ENCODE measurements at places on chromosomes 3 and 15.

DNA sequence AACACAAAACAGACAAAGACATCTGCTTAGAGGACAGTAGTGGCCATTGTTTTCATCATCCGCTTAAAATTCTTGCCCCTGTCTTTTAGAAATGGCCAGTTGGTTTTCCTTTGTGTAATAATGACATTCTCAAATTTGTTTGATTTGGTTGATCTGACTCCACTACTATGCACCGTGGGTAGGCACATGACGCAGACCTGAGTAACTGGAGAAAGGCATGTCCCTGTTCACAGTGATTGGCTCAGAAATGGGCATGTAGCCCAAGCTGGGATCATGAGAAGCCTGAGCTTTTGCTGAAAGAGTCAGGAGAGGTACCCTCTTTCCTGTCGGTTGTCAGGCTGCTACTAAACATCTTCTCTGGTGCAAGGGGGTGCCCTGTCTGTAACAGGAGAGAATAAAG, 36.6 kb upstream of the MAGI1 start:
- no peak for DNase-seq

- no peak for DNase-seq
Observed at GRCh38 chr3:43217633-43218032, 68.7 kb upstream of the SNRK start.

DNA sequence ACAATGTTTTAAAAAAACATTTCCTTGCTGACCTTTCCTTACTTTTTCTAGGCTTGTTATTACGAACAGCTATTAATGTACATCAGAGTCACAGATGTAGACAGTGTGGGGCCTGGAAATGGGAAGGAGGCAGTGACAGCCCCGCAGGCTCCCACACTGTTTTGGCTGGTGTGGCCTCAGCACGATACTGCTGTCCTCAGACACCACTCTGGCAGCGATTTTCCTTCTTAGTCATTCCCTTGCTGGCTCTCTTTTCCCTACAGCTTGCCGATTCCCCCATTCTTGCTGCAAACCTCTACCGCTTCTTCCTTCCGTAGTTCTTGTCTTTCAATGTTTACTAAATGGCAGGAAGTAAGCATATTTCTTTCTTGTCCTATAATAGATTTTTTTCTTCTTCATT, 113.1 kb downstream of the ABI3BP start:
- no peak for DNase-seq

DNA sequence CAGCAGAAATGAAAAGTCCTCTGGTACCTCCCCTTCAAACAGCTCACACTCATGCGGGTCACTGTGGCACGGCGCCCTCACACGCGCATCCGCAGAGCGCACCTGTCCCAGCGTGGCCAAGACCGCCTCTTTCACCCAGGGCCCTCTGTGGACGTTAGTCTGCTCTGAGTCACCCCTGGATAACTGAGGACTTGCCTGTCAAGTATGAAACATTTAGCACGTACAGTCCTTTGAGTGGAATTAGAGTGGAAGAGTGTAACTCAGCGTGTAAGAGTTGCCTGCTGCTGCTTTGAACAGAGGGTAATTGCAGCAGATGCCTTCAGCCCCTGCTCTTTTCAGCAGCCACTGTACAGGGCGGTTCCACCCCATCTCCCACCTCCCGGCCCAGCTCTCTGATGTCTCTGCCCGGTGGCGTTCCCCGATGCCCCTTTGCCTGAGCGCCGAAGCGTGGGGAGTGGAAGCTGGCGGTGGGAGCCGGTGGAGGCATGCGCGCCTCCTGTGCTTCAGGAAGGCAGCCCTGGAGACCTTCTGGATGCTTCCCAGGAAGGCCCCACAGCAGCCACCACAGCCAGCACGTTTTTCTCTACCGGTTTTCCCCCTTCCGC, 23.0 kb downstream of the CPN2 start:
- no peak for DNase-seq

- DNase-seq = no peak
Observed at GRCh38 chr3:159856590-159857104, 132.0 kb upstream of the IL12A start.

DNA sequence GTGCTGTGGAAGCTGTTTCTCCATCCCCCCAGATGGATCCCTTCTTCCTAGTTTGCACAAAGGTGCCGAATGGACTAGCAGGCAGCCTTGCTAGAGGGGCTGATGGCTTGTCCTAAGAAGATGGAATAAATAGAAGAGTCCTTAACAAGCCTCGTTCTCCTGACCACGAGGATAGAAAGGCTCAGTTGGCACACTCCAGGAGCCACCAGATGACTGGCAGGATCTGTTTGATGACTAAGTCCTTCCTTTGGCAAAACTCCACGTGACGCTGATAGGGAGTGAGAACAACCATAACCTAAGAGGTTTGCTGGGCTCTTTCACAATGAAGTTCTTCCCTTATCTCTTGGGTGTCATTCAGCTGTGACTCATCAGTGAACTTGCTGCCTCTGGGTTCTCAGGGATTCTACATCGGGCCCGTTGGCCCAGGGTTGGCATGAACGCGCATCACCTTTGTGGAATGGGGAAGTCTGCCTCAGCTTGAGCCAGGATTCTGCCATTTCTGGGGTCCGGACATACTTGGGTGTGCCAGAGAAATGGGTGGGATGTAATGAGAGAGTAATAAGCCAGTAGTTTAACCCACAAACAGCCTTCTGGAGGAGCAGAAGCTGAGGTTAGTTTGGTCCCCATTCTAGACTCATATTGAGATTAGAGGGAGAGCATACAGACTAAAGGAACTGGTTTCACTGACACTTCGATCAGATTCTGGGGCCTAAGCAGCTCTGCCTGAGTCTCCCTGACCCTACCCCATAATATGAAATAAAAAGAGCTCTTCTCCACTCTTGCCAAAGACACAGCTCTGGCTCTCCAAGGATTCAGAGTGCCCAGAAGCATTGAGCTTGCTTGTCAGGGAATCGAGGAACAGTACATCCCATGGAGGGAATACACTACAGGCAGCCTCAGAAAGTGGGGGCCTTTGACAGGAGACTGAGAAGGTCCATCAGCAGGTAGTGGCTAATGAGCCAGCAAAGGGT, 2.0 kb upstream of the MELTF start:
- no peak for DNase-seq

GRCh38 chr15:96160269-96160668, 170.2 kb upstream of the NR2F2 start:
- DNase-seq = no peak

DNA sequence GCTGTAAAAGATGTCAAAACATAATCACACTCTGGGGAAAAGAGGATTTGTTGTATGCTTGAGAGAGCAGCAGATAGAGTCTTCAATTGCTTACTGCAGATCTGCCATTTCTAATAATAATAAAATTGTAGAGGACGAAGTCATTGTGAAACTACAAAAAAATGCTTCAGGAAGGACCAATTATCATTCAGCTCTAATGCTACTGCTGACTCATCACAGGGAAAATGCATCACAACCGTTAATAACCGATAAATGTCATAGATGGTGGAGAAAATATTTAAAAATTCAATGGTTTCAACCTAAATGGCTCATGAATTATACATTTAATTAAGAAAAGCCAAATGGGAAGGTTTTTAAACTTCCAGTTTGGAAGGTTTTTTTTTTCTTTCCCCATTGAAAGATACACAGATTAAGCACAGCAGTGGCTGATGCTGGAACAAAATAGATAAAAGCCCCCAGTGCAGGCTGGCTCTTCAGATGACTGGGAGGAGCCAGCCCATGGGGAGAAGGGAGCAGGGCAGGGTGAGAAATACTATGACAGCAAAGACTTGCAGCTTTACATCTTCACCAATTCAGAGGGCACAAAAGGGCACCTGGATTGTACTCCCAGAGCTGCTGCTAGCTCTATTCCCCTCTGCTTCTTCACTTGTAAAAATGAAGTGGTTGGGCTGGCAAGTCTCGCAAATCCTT, 196.1 kb downstream of the CNTN6 start:
- no peak for DNase-seq

DNA sequence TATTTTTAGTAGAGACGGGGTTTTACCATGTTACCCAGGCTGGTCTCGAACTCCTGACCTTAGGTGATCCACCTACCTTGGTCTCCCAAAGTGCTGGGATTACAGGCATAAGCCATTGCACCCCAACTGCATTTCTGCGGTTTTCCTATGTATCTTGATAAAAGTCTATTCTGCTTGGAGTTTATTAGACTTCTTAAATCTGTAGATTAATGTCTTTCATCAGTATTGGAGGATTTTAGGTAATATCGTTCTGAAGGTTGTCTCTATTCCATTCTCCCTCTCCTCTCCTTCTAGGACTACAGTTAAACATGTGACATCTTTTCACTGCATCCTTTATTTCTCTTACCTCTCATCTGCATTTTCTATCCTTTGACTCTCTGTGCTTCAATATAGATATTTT, 46.3 kb upstream of the GCNT3 start:
- no peak for DNase-seq

DNA sequence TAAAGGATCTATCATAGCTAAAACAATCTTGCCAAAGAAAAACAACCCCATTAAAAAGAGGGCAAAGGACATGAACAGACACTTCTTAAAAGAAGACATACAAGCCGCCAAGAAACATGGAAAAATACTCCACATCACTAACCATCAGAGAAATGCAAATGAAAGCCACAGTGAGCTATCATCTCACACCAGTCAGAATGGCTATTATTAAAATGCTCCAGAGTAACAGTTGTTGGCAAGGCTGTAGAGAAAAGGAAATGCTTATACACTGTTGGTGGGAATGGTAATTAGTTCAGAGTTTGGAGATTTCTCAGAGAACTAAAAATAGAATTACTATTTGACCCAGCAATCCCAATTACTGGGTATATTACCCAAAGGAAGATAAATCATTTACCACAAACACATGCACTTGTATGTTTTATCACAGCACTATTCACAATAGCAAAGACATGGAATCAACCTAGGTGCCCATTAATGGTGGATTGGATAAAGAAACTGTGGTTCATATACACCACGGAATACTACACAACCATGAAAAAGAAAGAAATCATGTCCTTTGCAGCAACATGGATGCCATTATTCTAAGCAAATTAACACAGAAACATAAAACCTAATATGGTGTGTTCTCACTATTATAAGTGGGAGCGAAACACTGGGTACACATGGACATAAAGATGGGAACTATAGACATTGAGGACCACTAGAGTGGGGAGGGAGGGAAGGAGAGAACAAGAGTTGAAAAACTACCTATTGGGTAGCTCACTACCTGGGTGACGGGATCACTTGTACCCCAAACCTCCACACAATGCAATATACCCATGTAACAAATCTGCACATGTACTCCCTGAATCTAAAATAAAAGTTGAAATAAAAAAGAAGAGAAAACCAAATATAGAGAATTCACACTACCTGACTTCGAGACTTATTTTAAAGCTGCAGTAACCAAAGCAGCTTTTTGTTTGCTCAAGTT, 32.6 kb downstream of the ITGA11 start:
- no peak for DNase-seq

- DNase-seq = peak; percentile 10
Observed at GRCh38 chr15:100572362-100572983, 29.5 kb downstream of the LINS1 start.

- peak; percentile 29 for DNase-seq
Observed at GRCh38 chr15:31145271-31145911, 43.9 kb upstream of the TRPM1 start.

DNA sequence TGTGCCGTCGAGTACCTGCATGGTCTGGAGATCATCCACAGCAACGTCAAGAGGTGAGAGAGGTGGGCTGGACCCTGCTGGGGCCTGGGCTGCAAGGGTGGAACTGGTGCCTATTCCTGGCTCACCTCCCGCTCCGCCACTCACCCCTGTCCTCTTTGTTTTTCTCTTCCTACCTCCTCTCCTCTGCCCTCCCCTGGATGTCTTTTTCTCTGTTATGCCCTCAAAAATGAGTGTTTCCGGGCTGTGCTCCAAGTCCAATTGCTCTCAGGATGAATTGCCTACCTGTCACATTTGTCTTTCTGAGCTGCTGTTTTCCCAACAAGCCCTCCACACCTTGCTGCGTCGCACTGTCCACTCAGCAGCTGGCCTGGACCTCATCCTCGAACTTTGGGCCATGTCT, 28.5 kb upstream of the TATDN2 start:
- no peak for DNase-seq

DNA sequence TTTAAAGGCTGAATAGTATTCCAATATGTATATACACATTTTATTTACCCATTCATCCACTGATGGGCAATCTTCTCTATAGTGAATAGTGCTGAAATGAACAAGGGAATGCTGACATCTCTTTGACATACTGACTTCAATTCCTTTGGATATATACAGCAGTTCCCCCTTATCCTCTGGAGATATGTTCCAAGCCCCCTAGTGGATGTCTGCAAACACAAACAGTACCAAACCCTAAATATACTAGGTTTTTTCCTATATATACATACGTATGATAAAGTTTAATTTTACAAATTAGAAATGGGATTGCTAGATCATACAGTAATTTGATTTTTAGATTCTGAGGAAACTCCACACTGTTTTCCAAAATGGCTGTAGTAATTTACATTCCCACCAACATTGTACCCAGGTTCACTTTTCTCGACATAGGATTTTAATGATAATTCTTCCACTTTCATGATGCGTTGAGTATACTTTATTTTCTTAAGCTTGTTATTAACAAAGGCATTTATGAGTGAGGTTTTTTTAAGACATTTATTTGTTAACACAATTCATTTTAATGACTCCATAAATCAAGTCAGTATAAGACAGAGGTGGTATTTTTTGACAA, 38.2 kb downstream of the VPS13C start:
- no peak for DNase-seq

GRCh38 chr3:69352305-69353087, 33.4 kb downstream of the FRMD4B start:
- DNase-seq = peak; percentile 6

GRCh38 chr3:158911586-158911985, 109.7 kb downstream of the MFSD1 start:
- DNase-seq = no peak

DNA sequence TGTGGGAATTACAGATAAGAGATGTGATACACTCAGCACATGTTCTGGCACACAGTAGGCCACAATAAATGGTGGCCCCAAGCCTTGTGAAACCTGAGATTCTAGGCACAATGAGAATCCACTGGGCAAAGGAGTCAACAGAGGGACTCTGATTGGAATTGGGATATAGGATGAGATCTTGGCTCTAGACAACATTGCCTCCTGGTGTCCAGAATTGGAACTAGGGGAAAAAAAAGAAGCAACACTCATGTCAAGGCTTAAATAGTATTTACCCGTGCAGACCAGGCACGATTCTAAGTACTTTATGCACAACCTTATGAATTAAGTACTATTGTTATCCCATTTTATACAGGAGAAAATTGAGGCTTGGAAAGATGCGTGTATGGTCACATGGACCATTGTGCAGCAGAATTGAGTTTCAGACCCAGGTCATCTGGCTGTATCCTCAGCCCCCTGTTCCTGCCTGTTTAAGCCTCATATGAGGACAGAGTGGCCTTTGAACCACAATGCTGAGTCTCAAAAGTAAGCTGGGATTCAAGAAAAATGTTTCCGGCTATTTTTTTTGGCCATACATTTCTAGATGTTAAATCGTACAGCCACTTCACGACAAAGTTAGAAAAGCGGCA, 124.8 kb downstream of the SV2B start:
- peak; percentile 45 for DNase-seq

DNA sequence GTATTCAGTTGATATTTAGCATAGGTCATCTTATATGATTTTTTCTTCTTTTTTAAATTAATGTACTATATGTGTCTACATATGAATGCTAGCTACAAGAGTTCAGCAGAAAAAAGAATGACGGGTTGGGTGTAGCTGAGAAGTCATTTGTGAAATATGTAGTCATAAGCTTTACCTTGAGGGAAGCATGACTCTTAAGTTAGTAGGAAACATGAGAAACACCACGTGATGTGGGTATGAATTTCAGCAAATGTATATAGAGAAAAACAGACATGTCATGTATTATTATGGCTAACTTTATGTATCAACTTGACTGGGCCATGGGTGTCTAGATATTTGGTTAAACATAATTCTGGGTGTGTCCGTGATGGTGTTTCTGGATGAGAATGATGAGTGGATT, 125.0 kb downstream of the RAP2B start:
- no peak for DNase-seq

GRCh38 chr3:141268306-141268705, 36.7 kb downstream of the PXYLP1 start:
- no peak for DNase-seq

Data from MV-4-11 (cell line).